AG08395 (cell line): ENCODE measurements at places on chromosomes 3 and 15.

GRCh38 chr3:138367911-138368310, 19.5 kb downstream of the MRAS start:
- DNase-seq: peak; percentile 76

- no peak for DNase-seq
Measured at GRCh38 chr15:90711418-90711824, 5.7 kb upstream of the BLM start.

DNA sequence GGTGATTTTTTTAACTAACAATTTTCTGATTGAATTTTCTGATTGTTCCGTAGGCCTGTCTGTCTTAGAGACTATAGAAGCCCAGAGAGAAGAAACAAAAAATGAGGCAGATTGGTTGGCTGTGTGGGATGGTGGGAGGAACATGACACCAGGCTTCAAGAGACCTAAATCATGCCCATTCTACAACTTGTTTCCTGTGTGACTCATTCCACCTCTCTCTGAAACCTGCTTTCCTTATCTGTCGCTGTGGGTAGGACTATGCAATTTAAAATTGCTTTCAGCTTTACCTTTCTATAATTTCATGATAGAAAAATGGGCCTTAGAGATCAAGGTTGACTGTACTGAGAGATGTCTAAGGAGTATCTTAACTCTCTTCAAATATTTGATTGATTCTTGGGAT, 44.5 kb downstream of the OXNAD1 start:
- no peak for DNase-seq

DNA sequence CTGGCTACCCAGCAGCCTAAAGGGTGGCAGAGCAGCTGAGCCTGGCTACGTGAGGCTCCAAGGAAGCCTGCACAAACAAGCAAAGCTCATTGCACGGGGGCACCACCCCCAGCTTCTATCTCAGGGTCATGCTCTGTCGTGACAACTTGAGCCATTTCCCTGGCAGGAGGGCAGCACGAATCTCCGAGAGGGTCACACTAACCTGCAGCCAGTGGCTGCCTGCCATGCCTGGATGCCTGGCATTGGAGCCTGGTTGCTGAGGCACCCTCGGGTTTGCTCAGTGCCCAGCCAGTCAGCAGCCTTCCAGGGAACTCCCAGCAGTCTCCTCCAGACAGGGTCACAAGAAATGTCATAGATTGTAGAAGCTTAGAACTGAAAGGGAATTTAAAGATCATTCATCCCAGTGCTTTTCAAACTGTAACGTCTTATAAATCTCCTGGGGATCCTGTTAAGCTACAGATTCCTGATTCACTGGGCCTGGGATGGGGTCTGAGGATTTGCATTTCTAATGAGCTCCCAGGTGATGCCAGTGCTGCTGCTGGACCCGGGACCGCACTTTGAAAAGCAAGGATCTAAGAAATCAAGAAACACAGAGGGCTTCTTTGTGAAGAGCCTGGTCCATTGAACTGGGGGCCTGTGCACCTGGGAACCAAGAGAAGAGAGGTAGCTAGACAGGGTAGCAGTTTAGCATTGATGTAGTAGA, 48.4 kb downstream of the TMEM266 start:
- no peak for DNase-seq

- no peak for DNase-seq
Measured at GRCh38 chr15:25565470-25566264, 126.8 kb upstream of the UBE3A start.

DNA sequence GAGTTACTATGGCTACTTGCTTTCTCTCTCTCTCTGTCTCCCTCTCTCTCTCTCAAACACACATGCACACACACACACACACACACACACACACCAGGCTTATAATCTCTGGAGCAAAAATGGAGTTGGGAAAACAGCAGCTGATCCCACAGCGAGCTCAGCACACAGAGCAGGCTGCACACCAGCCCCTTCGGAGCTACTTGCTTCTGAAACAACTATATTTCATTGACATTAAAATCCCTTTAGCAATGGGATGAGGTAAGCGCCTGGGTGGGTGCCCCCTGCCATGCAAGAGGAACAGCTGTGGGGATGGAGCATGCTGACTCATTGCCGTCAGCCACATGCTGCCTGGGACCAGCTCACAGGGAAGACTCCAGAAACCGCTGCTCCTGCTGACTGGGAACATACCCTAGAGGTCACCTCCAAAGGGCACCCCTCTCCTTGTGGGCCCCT, 45.7 kb downstream of the B3GNT5 start:
- DNase-seq: peak; percentile 77

GRCh38 chr3:195094191-195094921, 176.6 kb downstream of the XXYLT1 start:
- DNase-seq: no peak

- no peak for DNase-seq
Measured at GRCh38 chr3:127612966-127613365, 14.8 kb downstream of the MCM2 start.

DNA sequence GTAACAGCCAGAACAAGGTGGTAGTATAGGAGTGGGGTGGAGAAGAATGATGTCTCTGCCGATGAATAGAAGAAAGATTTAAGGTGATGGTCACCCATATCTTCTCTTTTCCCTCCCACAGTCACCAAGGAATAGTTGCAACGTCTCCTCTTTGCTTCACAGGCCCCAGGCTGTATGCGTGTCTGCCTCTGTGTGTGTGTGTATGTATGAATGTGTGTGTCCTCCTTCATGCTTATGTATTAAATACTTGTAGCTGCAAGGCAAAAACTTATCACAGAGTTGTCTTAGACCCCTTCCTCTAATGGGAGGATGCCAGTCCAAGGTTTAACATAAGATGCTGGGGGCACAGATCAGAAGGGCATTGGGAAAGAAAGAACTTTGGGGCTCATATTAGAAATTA, 19.1 kb upstream of the BNC1 start:
- no peak for DNase-seq

GRCh38 chr3:123778991-123779622, 105.0 kb downstream of the MYLK start:
- no peak for DNase-seq

DNA sequence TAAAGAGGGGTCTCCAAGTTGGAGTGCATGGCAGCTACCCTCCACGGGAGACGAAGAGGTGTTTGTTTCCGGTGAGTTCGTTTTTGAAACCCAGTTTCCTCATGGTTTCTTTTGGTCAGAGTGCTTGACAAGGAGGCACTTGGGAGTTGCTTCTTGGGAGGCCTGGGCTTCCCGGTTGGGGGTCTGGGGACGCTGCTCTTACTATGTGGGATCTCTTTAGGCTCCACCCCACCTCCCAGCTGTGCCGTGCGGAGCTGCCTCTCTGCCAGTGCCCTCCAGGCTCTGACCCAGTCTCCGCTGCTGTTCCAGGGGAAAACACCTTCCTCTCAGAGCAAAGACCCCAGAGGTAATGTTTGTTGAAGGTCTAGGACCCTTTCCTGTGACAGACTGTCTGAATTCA, 29.6 kb downstream of the KIF7 start:
- DNase-seq: no peak

GRCh38 chr3:172074032-172074431, 34.7 kb downstream of the FNDC3B start:
- DNase-seq: no peak

DNA sequence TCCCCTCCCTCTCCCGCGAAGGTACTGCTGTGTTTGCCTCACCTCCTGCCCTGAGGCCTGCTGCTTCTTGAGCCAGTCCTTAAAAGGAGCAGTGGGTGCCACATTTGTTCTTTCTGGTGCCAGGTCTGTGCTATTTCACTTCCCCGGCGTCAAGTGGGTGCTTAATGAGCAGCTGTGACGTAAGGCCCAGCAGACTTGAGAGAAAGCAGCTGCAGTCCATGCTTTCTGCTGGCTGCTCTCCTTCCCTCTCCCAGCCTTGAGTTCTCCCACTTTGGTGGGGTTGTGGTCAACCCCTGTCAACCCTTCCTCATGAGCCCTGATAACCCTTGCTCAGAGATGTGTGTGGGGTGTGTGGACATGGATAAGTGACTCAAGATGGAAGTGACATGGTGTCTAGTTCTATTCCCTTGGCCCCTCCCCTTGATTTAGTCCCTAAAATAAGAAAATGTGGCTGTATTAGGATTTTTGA, 6.9 kb downstream of the INAFM2 start:
- DNase-seq: peak; percentile 31

GRCh38 chr3:106699122-106699521, 678.1 kb upstream of the CCDC54 start:
- DNase-seq: no peak

DNA sequence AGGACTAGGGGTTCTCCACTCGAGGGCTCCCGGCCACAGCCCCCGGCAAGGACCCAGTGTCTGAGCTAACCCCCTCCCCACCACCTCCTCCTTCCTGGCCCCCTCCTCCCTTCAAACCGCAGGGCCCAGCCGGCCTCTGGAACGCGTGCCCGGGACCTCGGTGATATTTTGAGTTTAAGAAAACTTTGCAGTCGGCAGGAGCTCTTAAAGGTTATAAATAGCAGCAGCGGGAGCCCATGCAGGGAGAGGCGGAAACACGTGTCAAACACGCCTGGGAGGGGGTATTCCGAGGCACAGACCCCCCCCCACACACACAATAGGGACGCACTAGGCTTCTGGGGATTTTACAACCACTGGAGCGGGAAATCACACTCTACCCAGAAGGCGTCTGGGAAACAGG, 3.1 kb upstream of the PTH1R start:
- DNase-seq: no peak

GRCh38 chr15:76187163-76187562, 124.1 kb downstream of the ETFA start:
- DNase-seq: no peak

DNA sequence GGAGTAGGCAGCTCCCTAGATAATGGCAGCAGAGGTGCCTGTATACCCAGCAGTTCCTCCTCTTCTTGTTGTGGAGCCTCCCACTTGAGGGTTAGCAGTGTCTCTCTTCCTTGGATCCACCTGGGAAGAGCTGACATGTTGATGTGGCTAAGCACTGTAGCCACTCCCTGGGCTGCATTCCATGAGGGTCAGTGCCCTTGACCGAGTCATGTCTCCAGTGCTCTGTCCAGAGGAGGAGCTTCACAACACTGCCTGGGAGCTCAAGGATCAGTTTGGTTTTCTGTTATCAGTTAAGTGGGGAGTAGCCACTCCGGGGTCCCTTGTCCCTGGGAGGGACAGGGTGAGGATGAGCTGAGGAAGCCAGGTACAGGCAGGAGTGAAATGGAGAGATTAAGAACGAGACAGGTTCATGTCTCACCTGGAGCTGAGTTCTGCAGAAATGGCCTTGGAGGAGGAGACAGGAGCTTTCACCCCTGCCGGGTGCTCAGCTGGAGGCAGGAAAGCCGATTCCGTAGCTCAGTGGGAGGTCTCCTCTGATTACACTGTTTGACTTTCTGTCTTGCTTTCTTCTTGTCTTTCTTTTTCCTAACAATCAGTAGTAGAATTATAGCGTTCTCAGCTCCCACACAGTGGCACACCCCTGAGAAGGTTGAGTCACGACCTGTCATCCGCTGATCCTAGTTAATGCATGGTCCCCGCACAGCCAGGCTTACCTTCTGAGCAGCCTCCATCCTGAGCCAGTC, 57.9 kb upstream of the SEC22A start:
- DNase-seq: peak; percentile 22

GRCh38 chr3:94811836-94812235, 749.0 kb downstream of the NSUN3 start:
- no peak for DNase-seq

DNA sequence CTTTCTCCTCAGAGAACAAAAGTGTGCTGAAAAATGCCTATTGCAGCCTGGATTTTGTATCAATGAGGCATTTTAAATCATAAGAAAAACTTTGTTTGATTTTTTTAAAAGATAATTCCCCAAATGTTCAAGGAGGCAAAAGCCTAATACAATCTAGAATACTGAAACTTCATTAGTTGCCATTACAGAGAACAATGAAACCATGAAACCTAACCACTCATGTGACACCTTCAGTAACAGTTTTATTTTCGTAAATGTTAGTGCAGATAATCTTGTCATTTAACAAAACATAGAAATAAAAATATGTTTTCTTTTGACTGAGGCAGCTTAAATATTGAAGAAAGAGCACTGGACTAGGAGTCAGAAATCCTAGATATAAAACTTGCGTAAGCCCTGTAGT, 655.9 kb downstream of the RBMS3 start:
- no peak for DNase-seq

DNA sequence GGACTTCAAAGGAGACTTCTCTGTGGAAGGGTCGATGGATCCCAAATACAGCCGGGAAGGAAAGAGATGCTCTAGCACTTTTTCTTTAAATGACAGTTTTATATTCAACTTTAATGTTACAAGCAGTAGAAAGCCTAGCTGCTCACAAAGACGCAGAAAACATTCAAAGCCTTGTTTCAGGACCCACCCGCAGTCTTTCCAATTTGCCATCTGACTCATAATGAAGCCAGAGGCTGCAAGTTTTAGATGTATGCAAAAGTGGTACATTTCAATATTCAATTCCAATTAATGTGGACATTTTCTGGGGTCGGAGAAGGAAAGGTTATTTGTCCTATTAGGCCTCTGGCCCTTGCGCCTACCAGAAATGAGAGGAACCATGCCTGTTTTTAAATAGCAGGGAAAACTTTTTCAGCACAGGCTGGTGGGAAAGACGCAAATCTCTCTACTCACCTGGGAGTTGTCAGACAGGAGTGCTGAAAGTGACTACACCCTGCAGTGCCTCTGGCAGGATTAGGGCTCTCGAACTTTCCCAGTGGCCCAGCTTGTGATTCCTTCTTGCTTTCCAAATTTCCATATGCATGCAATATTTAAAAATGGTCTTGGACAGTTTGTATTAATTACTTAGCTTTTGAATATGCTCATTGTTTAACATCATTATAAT, 117.4 kb upstream of the MBNL1 start:
- DNase-seq: no peak

DNA sequence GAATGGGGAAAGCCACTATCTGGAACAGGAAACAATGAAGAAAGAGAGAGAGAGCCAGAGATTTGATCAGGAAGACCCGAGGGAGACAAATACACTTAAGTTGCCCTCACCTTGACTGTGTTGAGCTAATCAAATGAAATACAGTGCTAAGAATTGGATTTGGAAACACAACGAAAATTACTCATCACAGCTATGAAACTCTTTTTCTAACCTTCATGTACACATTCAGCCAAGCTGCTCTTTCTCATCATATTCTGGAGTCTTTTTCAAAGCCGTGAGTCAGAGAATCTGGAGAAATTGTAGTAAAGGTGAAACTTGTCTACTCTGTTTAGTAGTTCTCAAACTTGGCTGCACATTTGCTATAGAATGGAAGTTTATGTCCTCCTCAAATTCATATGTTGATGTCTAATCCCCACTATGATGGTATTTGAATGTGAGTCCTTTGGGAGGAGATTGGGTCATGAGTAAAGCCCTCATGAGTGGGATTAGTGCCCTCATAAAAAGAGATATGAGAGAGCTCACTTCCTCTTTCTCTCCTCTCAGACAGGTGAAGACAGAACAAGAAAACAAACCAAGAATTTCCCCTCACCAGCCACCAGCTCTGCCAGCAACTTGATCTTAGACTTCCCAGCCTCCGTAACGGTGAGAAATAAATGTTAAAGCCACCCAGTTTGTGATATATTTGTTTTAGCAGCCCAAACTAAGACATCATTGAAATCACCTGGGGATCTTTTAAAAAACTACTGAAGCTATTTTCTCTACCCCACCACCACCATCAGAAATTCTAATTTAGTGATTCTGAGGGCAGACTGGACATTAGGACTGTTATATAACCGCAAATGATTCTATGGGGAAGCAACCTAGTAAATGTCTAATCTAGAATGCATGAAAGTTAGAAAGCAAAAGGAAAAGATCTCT, 143.6 kb upstream of the GRM7 start:
- no peak for DNase-seq

- no peak for DNase-seq
Measured at GRCh38 chr3:14430706-14431451, 28.5 kb downstream of the SLC6A6 start.

GRCh38 chr3:68878322-68878721, 54.0 kb downstream of the TAFA4 start:
- peak; percentile 37 for DNase-seq
